Umbilical cord (tissue), 2 donors: ENCODE measurements at places on chromosomes 12 and 14.

DNA sequence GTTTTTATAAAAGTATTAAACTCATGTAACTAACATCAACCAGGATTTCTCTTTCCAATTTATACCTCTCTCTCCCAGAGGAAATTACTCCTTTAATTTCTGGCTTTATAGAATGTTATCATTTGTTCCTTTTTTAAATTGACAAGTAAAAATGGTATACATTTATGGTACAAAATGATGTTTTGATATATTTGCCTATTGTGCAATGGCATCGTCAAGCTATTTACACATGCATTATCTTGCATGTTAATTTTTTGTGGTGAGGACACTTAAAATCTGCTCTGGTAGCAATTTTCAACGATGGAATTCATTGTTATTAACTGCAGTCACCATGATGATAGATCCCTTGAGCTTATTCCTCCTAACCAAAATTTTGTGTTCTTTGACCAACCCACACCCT lies 149.0 kb upstream of the NAV3 start:
- DNase-seq, result no peak

DNA sequence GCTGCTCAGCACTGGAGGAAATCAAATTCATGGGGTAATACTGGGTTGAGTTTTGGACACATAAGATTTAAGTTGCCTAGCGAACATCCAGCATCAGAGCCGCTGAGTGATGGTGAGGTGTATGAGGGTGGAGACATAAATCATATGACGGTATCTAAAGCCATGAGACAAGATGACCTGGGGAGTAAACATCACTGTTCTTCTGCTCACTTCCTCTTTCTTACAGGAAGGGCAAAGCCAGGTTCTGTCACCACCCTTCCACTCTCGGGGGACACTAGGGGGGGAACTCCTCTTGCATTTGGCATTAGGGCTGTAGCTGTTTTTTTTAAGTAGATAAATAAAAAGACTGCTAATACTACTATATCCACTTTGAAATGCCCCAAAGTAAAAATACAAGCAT lies 24.0 kb downstream of the PRDM4 start:
- no peak for DNase-seq

DNA sequence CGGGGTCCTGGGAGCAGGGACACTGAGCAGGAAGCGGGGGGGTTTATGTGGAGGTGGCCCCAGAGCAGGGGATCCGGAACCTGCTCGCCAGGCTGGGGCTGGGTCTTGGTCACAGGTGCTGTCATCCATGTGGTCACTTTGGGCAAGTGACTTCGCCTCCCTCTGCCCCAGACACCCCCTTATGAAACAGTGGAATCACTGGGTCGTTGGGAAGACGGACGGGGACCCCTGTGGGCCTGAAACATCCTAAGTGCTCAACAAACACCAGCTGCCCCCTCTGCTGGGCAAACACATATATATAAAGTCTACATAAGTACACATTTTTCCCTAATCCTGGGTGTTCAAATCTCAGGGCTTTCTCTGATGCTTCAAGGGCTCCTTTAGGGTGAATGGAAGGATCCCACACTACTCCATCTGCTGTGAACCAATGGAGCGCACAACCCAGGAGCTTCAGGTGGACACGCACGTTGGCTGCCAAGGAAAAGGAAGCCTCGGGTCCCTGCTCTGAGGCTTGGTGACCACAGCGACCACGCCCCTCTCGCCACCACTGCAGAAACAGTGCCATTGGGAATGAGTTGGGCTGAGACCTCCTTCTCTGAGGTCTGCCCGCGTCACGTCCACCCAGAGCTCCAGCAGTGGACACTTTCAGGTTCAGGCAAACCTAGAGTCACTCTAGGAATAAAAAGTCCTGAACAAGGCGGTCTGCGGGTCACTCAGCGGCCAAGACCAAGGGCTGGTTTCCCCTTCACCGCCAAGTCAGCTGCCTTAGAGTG lies 54.6 kb downstream of the CDC42BPB start:
- DNase-seq, result no peak

DNA sequence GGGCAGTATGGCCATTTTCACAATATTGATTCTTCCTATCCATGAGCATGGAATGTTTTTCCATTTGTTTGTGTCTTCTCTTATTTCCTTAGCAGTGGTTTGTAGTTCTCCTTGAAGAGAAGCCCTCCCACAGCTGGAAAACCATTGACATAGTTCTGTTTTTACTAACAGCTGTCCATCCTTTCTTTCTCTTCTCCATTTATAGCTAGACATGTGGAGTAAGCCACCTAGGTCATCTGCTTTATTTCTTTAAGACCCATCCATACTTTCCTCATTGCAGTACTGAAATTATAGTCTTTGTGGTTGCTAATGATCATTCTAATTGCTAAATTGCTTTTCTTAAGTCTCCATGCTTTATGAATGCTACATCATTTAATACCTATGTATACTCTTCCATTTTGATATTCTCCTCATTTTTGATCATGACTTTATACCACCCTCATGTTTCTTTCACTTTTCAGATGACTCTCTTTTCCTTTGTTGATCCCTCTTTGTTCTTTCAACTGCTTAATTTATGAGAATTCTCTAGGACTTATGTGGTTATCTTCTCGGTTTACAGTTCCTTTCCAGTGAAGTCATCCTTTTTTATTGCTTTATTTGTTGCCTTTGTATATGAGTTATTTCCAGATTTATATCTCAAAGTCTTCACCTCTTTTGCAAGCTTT lies 114.2 kb downstream of the PCNX1 start:
- DNase-seq, result no peak

DNA sequence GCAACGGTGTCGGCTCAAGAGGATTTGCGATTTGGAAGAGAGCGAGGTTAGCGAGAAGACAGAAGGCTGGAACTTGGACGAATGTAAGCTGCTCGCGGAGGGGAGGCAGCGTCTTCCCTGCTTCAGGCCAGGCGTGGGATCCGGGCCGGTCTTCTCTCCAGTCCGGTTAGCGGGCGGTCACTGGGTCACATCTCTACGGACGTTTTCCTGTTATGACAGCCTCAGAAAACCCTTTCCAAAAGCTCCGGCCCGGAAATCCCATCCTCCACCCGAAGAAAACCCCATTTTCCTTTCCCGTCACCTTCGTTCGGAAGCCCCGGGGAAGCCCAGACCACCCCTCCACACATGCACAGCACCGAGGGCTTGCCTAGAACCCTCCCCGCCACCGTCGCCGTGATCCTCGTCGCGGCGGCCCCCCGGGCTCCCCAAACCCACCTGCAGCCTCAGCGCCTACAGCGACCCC lies 268 bp downstream of the NDUFB1 start:
- peak; percentile 49 for DNase-seq
